ENCODE measurements at places on chromosomes 4 and X.

DNA sequence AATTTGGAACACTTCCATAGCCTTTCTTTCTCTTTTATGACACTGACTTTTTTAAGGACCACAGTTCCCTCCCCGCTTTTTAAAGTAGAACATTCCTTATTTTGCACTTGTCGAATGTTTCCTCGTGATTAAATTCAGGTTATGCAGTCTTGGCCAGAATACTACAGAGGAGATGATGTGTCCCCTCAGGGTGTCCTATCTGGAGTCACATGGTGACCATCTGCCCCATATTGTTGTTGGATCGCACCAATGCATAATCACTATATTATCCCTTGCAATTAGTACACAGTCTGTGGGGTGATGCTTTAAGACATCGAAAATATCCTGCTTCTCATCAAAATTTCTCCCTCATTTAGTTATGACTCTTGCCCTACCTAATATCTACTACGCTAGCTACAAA lies 27.4 kb downstream of the WDFY3 start:
- no peak for DNase-seq

DNA sequence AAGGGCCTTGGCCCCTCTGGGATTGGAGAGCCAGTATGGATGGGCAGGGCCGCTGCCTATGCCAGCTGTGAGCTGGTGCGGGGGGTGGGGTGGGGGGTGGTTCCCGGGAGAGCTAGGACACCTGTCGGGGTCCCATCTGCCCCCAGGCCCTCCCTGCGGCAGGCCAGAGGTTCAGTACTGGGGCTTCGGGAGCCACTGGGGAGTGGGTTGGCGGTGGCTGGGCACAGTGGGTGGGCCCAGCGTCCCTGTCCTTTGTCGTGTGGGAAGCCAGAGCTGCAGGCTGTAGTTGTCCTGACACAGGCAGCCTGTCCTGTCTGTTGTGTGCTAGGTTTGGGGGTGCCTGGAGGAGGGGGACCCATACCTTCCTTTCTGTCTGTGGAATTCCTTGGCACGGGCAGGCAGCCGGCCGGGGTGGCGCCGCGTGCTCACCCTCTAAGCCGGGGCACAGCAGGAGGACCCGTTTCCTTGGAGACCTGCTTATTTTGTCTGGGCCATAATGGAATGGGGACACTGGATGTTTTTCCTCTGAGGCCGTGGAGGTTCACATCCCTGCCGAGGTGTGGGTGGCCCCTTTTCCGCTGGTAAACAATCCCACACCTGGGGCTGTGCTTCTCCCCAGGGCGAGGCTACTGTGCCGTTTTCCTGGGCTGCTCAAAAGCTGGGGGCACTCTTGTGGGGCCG lies 14.8 kb downstream of the DOK7 start:
- no peak for DNase-seq

- DNase-seq = no peak
Measured at GRCh38 chr4:74357965-74358364, 7.0 kb upstream of the EREG start.

DNA sequence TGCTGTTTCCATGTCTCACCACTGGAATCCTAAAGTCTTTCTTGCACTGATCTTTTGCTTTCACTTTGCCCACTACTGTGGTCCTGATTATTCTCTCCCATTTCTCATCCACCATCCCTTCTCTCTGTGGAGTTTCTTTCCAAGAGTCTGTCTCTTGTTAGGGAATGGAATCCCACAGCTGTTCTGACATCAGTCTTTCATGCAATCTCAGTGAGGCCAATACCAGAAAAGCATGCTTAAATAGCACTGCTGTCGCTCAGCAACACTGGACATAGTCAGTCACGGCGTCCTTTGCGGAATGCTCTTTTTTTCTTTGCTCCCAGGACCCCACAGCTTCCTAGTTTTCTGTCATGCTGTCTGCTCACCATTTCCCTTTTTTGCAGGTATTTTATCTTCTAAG lies 20.1 kb downstream of the SLITRK4 start:
- no peak for DNase-seq

DNA sequence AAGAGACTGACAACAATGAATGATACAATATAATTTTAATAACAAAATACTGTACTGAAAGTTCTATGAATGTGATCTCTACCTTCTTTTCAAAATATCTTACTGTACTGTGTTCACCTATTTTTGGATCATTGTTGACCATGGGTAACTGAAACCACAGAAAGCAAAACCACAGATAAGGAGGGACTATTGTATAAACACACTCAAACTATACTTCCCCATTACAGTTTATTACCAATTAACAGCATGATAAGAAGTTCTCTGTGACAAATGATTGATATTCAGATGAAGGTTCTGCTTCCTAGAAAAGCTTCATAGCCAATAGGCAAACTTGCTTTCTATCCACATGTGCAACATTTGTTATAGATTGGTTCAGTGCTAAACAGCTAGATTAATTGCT lies 50.1 kb downstream of the GABRG1 start:
- DNase-seq = no peak

- no peak for DNase-seq
Measured at GRCh38 chrX:40095583-40096394, 2.0 kb downstream of the BCOR start.

- no peak for DNase-seq
Measured at GRCh38 chr4:12889054-12889453, 595.1 kb downstream of the RAB28 start.

DNA sequence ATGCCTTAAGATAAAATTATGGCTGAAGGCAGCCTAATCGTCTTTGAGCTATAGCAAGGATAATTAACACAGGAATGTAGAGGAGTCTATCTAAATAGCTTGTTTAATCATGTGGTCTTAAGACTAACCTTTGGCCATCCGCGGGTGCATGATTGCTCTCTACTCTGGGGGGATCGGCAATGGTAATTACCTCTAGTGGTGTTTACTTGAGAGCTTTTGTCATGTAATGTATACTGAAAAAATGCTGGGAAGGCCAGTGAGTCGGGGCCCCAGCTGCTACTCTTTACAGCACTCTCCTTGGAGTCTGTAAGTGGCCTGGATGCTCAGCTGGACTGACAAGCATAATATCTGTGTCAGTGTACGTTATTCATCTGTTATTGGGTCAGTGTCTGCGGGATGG lies 65.5 kb upstream of the GNPDA2 start:
- no peak for DNase-seq

GRCh38 chr4:80447493-80447892 lies 112.0 kb downstream of the CFAP299 start:
- DNase-seq = no peak

- no peak for DNase-seq
Measured at GRCh38 chr4:79788884-79789283, 284.1 kb downstream of the ANTXR2 start.

- DNase-seq = no peak
Measured at GRCh38 chr4:77014256-77014655, 61.5 kb downstream of the CCNI start.

- no peak for DNase-seq
Measured at GRCh38 chr4:51942108-51942832, 77.9 kb downstream of the LRRC66 start.

DNA sequence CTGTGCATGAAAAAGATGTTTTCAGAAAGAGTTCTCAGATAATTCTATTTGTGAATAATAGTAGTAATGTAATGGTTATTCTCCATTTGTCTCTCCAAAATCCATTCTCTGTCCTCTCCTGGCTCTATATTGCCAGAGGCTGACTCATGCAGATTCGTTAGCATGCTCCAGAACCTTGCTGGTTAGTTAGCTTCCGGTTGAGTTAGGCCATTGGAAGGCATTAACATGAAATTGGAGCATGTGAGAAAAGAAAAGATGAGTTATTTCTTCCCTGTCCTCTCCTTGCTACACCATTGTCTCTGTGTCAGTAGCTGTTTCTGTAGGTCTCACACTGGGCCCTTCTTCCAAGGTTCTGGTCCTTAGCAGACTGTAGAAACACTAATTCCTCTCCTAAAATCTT lies 23.5 kb upstream of the PRDM8 start:
- DNase-seq = peak; percentile 64

DNA sequence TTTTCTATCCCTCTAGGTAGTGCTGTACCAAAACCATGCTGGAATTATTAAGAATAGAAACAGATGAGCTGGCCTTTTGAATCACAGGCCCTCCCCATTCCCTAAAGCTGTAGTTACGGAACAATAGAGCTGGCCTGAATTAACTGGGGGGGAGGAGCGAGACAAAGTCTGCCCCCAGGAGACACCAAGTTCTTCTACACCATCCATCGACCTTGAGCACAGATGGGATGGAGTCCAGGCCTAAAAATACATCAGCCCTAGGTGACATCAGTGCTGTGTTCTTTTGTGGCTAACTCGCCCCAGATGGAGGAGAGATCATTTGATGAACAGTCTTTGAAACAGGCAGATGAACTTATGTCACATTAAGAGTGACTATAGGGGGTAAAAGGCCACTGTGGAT lies 49.6 kb downstream of the LHFPL1 start:
- DNase-seq = no peak

- DNase-seq = no peak
Measured at GRCh38 chrX:1400049-1400448, 8.1 kb upstream of the SLC25A6 start.

DNA sequence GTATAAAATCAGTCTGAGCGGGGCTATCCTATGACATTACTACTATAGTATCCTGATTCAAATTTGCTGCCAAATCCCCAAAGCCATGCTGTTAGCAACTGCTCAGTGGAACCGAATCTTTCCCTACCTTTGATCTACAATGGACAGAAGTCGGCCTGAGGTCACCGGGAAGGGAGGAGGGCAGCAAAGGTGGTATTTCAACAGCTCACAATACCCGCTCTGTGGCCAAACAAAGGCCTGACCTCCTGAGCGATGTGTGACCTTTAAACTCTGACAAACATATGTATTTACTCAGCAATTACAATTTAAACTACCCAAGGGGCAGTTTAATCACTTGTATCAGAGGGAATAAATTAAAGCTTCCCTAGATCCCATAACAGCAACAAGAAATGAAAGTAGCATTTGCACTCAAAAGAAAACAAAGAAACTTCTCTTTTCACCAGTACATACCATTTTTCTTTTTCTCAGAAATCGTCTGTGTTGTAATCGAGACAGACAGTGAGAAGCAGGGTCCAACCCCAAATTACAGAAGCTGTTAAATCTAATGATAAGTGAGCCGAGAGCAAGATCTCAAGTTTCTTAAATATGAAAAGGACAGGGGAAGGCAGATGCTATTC lies 11.6 kb upstream of the TMEM128 start:
- DNase-seq = no peak

DNA sequence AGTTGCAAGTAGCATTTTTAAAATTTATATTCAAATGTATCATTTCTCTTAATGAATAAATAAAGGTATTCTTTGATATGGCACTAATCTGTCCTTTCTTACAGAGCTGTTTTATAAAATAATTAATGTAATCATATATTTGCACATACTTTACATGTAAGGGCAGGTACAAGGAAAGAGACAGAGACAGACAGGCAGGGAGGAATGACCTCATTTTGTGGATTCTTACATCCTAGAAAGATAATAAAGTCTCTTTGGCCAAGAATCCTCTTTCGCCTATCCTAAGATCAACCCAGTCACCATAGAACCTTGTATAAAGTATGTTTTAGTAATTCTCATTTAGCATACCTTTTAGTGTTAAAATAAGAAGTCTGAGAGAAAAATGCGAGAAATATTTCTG lies 98.5 kb upstream of the CTSO start:
- DNase-seq = no peak

DNA sequence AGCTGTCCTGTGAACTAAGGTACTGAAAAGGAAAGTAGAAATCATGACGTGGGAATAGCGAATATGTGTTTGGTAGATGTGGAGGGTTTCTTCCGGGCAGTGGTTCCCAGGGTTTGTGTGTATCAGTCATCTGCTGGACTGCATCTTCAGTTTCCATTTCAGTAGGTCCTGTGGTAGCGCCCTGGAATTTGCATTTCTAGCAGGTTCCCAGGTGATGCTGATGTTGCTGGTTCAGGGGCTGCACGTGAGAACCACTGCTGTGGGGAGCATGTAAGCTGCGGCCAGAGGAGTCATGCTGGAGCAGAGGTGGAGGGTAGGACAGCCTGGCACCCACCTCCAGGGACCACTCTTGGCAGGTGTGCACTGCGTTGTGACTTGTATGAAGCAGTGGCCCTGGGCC lies 47.1 kb downstream of the ARHGAP10 start:
- DNase-seq = no peak

DNA sequence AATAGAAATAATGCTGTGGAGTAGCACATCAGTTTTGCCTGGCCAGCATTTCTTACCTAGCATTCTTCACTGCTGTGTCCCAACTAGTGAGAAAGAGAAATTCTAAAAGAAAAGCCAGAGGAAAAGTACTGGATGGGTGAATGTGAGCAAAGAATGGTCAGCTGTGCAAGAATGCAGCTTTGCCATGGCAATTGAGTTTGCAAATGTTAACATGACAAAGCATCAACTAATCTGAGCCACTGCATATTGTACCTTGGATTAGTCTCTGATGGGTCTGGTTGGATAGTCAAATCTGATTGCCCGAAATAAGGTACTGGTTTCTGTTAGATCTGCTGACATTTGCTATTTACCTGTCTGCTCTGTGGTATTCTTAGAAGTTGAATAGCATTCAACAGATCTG lies 38.7 kb downstream of the ADD1 start:
- peak; percentile 40 for DNase-seq

GRCh38 chr4:111323916-111324315 lies 701.0 kb upstream of the PITX2 start:
- DNase-seq = peak; percentile 39

DNA sequence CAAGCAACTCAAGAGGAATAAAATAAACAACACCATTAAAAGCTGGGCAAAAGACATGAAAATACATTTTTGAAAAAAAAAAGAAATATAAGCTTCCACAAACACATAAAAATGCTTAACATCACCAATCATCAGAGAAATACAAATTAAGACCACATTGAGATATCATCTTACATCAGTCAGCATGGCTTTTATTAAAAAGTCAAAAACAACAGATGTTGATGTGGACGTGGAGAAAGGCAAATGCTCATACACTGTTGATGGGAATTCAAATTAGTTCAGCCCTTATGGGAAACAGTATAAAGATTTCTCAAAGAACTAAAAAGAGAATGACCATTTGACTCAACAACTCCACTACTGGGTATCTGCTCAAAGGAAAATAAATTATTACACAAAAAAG lies 59.6 kb downstream of the STK32B start:
- no peak for DNase-seq

GRCh38 chrX:20727447-20727846 lies 460.7 kb upstream of the RPS6KA3 start:
- no peak for DNase-seq

DNA sequence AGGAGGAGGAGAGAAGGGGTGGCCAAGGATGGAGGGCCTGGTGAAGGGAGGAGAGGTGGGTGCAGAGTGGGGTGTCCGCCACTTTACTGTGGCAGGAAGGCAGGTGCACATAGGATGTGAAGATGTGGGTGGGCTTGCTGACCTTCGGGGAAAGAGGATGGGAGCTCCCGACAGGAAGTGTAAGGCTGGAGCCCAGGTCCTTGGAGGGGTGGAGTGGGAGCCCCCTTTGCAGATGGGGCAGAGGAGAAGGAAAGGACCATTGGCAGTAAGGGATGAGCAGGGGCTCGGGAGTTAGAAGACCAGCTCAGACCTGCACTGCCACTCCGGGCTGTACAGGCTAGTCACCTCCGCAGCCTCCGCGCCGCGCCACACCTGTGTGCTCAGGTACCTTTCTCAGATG lies 89.5 kb downstream of the EVC start:
- DNase-seq = no peak

- DNase-seq = no peak
Measured at GRCh38 chr4:89868276-89868675, 26.4 kb upstream of the MMRN1 start.
